ENCODE measurements at places on chromosomes 4 and X. TPM values are rescaled to one million over a fixed set of nuclear protein-coding genes. Genes with fewer than 3 reads are reported as not detected.

DNA sequence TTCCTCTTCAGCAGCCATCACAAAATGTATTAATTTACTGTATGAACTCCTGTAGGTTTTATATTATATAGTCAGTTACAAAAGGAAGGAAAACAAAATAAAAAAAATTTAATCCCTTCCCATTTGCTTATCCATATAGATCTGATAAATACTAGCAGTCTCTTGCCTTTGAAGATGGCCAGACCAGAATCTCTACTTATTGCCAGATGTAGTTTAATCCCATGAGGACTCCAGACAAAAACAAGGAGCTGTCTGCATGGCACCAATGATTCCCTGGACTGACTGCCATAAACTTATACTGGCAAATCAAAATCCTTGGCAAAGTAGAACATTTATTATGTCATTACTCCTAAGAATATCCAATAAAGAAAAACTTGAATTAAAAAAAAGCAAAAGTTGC, 223.3 kb upstream of the MAB21L2 start:
- no peaks in the 10 kb centered on the region for H3K27me3 ChIP-seq
- H3K4me1 ChIP-seq, result no peaks in the 10 kb centered on the region
- H3K36me3 ChIP-seq, result no peaks in the 10 kb centered on the region
- no peak overlapping the region for H3K27ac ChIP-seq
- no peak for DNase-seq
- H3K4me3 ChIP-seq, result no peak overlapping the region

GRCh38 chr4:185742766-185743165, 69.2 kb downstream of the SORBS2 start:
- peaks cover 3% of the 10 kb centered on the region for H3K4me1 ChIP-seq
- no peak overlapping the region for H3K4me3 ChIP-seq
- no peak overlapping the region for H3K27ac ChIP-seq
- H3K27me3 ChIP-seq, result peaks cover 5% of the 10 kb centered on the region
- DNase-seq, result no peak

DNA sequence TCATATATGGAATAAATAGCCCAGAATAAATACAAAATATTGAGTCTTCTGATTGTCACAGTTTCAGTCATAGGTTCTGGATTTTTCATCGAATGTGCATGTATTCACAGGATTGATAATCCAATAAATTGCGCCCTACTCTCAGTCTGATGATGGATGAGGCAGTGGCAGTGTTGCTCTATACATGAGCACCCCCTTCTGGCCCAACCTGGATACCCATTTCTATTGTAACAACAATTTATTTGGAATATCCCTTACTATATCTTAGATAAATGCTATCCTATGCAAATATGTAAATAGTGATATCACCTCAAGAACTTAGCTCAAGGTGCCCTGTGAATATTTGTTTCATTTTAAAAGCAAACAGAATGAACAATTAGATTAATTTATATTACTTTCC, 733.7 kb upstream of the PABPC4L start:
- H3K27me3 ChIP-seq, result no peaks in the 10 kb centered on the region
- no peak overlapping the region for H3K4me3 ChIP-seq
- DNase-seq, result no peak
- H3K36me3 ChIP-seq, result no peaks in the 10 kb centered on the region
- no peak overlapping the region for H3K27ac ChIP-seq
- H3K4me1 ChIP-seq, result no peaks in the 10 kb centered on the region

DNA sequence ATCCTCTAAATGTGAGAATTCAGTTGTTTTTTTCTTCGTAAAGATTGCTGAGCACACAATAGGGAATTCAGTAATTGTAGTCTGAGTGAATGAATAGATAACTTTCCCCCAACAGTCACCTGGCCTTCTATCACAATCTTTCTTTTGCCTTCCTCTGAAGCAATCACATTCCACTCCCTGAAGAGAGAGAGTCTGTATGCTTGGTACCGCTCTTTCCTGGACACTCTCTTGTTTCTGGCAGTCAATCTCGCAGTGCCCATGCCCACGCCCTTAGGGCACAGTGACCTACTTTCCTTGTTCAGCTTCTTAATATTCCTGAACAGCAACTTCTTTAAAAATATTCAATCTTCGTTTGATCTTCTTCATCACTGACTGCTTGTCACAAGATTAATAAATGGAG, 255.9 kb downstream of the ADAMTS3 start:
- no peak for DNase-seq
- no peaks in the 10 kb centered on the region for H3K4me1 ChIP-seq
- H3K36me3 ChIP-seq, result no peaks in the 10 kb centered on the region
- H3K27me3 ChIP-seq, result no peaks in the 10 kb centered on the region

DNA sequence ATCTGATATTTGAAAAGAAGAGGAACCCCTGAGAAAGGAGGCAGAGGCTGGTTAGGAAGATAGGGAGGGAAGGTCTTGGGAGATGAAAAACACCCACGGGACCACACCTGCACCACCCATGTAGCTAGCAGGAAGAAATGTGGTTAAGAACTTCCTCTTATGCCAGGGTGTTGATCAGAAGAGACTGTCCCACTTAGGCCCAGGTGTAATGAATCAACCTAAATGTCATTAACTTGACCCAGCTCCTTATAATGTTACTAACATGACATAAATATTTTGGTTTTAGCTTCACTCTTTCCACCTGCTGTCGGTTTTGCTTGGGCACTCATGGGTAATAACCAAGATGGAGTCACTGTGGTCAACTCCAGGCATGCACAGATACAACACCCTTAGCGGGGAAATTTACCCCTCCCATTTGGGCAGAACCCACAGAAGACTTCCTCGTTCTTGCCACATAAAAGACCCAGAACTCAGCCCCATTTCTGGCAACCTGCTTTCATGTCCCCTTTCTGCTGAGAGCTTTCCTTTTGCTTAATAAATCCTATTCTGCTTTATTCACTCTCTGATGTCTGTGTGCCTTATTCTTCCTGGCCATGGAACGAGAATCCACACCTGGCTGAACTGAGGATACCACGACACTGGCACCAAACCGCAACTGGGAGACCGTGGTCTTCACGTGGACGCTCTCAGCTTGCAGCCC, 46.8 kb downstream of the ZNF141 start:
- H3K27me3 ChIP-seq, result no peaks in the 10 kb centered on the region
- H3K27ac ChIP-seq, result no peak overlapping the region
- peak overlapping the region; percentile 11 for H3K4me3 ChIP-seq
- peaks cover 13% of the 10 kb centered on the region for H3K4me1 ChIP-seq
- no peak for DNase-seq

DNA sequence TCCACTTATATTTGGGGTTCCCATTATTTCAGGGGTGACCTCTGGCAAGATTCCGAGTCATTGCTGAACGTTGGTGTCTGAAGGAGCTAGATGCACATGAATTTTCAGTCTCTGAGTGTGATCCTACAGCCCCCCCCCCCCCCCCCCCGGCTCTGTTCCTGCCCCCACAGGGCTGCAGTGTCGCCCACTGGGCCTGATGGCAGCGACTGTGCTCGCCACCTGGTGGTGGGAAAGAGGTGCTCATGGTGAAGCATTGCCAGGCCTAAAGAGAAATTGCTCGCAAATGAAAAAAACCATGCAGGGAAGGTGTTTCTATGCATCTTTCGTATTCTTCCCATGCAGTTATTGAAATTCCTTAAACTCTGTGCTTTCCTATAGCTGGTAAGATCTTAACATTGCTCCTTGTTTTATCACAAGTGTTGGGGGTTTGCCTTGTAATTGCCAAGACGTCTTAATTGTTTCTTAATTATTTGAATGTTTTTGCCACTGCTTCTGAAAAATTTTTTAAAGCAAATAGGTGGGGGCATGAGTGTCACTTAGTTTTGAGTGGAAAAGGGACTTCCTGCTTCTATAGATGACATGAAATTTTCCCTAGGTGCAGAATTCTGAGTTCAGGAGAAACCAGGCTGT, 63.2 kb downstream of the CLDN22 start:
- no peak overlapping the region for H3K27ac ChIP-seq
- no peak overlapping the region for H3K4me3 ChIP-seq
- no peaks in the 10 kb centered on the region for H3K36me3 ChIP-seq
- DNase-seq, result no peak
- H3K27me3 ChIP-seq, result peaks cover 6% of the 10 kb centered on the region

- H3K27ac ChIP-seq, result no peak overlapping the region
- peaks cover 7% of the 10 kb centered on the region for H3K4me1 ChIP-seq
- DNase-seq, result no peak
- H3K4me3 ChIP-seq, result no peak overlapping the region
Observed at GRCh38 chr4:14115106-14115505, 487.6 kb upstream of the BOD1L1 start.

GRCh38 chr4:180947425-180947824, 1295.8 kb upstream of the TENM3 start:
- no peak for DNase-seq
- no peaks in the 10 kb centered on the region for H3K27me3 ChIP-seq
- no peaks in the 10 kb centered on the region for H3K4me1 ChIP-seq
- H3K4me3 ChIP-seq, result no peak overlapping the region
- H3K36me3 ChIP-seq, result no peaks in the 10 kb centered on the region

GRCh38 chr4:95213366-95213765, 335.4 kb downstream of the UNC5C start:
- no peak overlapping the region for H3K27ac ChIP-seq
- H3K27me3 ChIP-seq, result no peaks in the 10 kb centered on the region
- DNase-seq, result no peak
- no peaks in the 10 kb centered on the region for H3K4me1 ChIP-seq

DNA sequence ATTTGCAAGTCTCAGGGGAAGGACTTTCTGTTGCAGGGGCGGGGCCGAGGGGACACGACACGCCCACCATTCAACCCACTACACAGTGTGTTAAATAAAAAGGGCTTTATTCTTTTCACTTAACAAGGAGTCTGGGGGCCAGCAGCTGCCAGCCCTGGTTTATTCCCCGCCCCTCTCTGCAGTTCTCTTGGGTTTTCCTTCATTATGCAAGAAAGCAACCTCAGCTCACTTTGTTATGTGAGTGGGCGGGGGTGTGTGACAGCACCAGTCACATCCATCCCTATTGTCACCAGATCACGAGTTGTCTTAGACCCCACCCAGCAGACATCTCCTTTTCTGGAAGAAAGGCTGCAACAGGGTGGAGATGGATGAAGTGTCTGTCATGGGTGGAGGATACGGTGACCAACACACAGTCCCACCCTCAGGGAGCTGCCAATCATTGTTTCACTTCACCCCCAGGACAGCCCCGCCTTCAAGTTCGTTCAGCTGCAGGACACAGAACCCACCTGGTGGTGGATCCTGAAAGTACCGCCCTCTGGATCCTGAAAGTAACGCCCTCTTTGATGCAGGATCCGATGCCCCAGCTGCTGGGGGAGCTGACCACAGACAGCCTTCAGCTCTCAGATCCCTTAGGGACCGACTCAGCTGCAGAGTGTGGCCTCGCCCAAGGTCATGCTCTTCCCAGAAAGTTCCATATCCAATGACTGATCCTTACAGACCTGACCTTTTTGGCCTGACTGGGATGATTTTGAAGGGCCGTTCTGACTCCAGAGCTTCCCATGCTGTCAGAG, 79.6 kb downstream of the SMIM20 start:
- peaks cover 8% of the 10 kb centered on the region for H3K4me1 ChIP-seq
- H3K4me3 ChIP-seq, result no peak overlapping the region
- no peak overlapping the region for H3K27ac ChIP-seq
- no peaks in the 10 kb centered on the region for H3K36me3 ChIP-seq
- no peaks in the 10 kb centered on the region for H3K27me3 ChIP-seq
- no peak for DNase-seq

- H3K4me1 ChIP-seq, result no peaks in the 10 kb centered on the region
- DNase-seq, result no peak
- no peak overlapping the region for H3K27ac ChIP-seq
- peaks cover 7% of the 10 kb centered on the region for H3K27me3 ChIP-seq
- no peak overlapping the region for H3K4me3 ChIP-seq
- no peaks in the 10 kb centered on the region for H3K36me3 ChIP-seq
Observed at GRCh38 chr4:108139089-108139488, 29.6 kb downstream of the LEF1 start.

DNA sequence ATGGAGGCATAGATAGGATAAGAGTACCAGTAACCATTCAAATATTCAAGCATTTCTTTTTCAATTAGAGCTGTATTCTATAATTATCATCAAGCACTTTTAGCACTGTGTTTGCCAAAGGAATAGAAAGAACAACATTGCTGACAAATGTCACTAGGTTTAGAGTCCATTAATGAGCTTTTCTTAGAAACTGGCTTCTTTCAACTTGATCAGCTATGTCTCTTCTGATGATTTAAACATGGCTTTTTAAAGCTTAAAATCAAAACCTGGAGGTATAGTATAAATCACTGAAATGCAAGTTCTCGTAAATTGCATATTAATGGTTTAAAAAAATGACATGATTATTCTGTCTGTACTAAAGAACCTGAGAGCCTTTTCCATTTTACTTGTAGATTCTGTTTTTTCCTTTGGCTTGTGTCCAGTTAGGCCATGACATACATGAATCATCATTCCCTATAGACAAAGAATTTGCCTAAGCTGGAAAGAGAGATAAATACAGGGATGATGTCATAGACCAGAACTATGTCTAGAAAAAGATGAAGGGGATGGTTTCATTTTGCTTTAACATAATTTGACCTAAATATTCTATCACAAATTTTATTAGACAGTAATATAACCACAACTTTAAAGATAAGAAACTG, 340.1 kb upstream of the CTSO start:
- no peak overlapping the region for H3K4me3 ChIP-seq
- no peak for DNase-seq
- H3K27ac ChIP-seq, result no peak overlapping the region
- H3K27me3 ChIP-seq, result no peaks in the 10 kb centered on the region
- H3K4me1 ChIP-seq, result no peaks in the 10 kb centered on the region

- H3K27me3 ChIP-seq, result no peaks in the 10 kb centered on the region
- H3K27ac ChIP-seq, result no peak overlapping the region
- no peaks in the 10 kb centered on the region for H3K36me3 ChIP-seq
- no peak overlapping the region for H3K4me3 ChIP-seq
- H3K4me1 ChIP-seq, result peaks cover 3% of the 10 kb centered on the region
Observed at GRCh38 chrX:152917656-152918579, 20.1 kb downstream of the ZNF185 start.

DNA sequence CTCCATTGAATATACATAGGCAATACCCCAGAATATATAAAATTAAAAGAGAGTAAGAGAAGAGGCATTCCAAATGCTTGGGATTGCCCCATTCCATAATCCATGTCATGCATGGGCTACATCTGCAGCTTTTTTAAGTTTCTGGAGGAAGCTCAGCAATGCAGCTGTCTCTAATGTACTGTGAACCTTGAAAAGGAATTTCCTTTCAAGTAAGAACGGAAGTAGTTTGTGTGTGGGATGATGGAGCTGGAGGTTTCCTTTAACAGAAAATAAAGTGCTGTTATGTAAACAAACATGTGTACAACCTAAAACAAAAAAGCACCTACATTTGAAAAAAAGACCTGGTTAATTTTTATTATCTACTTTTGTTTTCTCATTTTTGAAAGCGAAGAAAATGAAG, 303.5 kb downstream of the BMPR1B start:
- DNase-seq, result no peak
- no peak overlapping the region for H3K4me3 ChIP-seq
- H3K27ac ChIP-seq, result no peak overlapping the region
- H3K36me3 ChIP-seq, result no peaks in the 10 kb centered on the region
- no peaks in the 10 kb centered on the region for H3K4me1 ChIP-seq

GRCh38 chr4:107432451-107432850, 287.6 kb downstream of the PAPSS1 start:
- DNase-seq, result no peak
- no peak overlapping the region for H3K4me3 ChIP-seq
- H3K36me3 ChIP-seq, result no peaks in the 10 kb centered on the region
- H3K27ac ChIP-seq, result no peak overlapping the region
- H3K27me3 ChIP-seq, result no peaks in the 10 kb centered on the region
- H3K4me1 ChIP-seq, result no peaks in the 10 kb centered on the region

Gene IL2
- total RNA-seq, result not detected

Gene AKAP4
- not detected for total RNA-seq

Gene OPN1MW3
- not detected for total RNA-seq

Gene PCDH18
- not detected for total RNA-seq

Gene PPP4R3C
- not detected for total RNA-seq

Gene ATP1B4
- not detected for total RNA-seq

Gene MXRA5
- not detected for total RNA-seq

All from activated B cell treated with CpG ODN at 0.5 μM for 24 hours (primary cell).